ENCODE measurements at places on chromosomes 6 and 20. TPM values are rescaled to one million over a fixed set of nuclear protein-coding genes. Genes with fewer than 3 reads are reported as not detected.

Gene CALHM4
- polyA plus RNA-seq: not detected

Gene TRAPPC3L
- 1.8 TPM for polyA plus RNA-seq

Gene THBS2
- 378 TPM for polyA plus RNA-seq

Gene NKX2-4
- polyA plus RNA-seq: not detected

Gene IFT52
- polyA plus RNA-seq: 32.3 TPM

DNA sequence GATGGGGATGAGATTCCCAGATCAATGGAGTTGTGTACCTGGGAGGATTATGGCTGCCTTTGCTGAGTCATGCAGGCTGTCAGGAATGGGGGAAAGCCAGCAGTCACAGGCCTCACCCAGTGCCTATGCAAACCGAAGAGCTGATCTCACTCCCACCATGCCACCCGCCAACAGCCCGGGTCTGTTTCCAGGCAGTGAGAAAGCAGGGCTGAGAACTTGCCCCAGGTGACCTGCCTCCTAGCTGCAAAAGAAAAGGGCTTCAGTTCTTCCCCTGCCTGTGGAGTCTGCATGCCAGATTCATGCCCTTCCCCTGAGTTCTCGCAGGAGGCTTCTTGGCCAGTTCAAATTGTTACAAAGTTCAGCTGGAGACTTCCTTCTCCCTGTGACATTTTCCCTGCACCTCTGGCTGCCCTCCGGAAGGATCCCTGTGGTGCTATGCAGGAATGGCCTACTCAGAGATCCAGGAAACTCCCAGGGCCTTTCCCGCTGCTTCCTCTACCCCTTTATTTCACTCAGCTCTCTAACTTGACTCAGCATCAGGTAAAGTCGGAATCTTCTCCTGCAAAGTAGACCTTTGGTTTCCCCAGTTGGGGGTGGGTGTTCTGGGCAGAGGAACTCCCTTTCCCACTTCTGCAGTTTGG is 71.5 kb upstream of the B3GAT2 start:
- no peaks in the 10 kb centered on the region for H3K4me1 ChIP-seq
- no peak overlapping the region for H3K4me3 ChIP-seq
- DNase-seq: no peak
- no peak overlapping the region for H3K27ac ChIP-seq

GRCh38 chr6:84135291-84135690 is 92.2 kb downstream of the CEP162 start:
- no peak overlapping the region for H3K27ac ChIP-seq
- no peak overlapping the region for H3K4me3 ChIP-seq
- no peak for DNase-seq
- no peaks in the 10 kb centered on the region for H3K4me1 ChIP-seq
- no peaks in the 10 kb centered on the region for H3K27me3 ChIP-seq

- no peak overlapping the region for H3K4me3 ChIP-seq
- H3K36me3 ChIP-seq: no peaks in the 10 kb centered on the region
- no peaks in the 10 kb centered on the region for H3K27me3 ChIP-seq
- no peak overlapping the region for H3K27ac ChIP-seq
Observed at GRCh38 chr6:105484238-105485161, 81.6 kb upstream of the PREP start.

DNA sequence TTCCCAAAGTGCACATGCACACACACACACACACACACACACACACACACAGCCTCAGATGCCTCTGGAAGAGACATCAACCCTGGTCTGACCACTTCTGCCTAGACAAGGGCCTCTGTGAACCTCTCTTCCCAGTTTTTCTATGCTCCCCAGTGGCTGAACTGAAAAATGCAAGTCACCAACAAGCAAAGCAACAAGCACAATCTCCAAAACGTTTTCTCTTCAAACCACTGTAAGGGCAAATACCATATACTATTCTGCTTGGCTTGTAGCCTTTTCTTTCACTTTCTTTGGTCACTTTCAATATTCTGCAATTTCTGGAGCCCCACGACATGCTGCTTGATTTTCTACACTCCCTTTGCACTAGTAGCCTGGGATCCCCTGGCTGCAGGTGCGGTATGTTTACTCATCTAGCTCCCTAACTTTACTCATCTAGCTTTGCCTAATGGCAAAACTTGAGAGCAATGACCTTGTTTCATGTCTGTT is 121.4 kb upstream of the DST start:
- no peaks in the 10 kb centered on the region for H3K27me3 ChIP-seq
- no peak overlapping the region for H3K27ac ChIP-seq
- no peaks in the 10 kb centered on the region for H3K4me1 ChIP-seq
- no peaks in the 10 kb centered on the region for H3K36me3 ChIP-seq
- DNase-seq: no peak

- no peaks in the 10 kb centered on the region for H3K36me3 ChIP-seq
- H3K27me3 ChIP-seq: no peaks in the 10 kb centered on the region
- DNase-seq: no peak
- peak overlapping the region; percentile 91 for H3K27ac ChIP-seq
- peaks cover 6% of the 10 kb centered on the region for H3K4me1 ChIP-seq
- peak overlapping the region; percentile 70 for H3K4me3 ChIP-seq
Observed at GRCh38 chr6:37433657-37434271, 743 bp downstream of the CMTR1 start.

GRCh38 chr6:150377211-150377781 is 8.5 kb downstream of the IYD start:
- DNase-seq: no peak
- H3K27ac ChIP-seq: no peak overlapping the region
- no peaks in the 10 kb centered on the region for H3K27me3 ChIP-seq
- no peaks in the 10 kb centered on the region for H3K36me3 ChIP-seq

DNA sequence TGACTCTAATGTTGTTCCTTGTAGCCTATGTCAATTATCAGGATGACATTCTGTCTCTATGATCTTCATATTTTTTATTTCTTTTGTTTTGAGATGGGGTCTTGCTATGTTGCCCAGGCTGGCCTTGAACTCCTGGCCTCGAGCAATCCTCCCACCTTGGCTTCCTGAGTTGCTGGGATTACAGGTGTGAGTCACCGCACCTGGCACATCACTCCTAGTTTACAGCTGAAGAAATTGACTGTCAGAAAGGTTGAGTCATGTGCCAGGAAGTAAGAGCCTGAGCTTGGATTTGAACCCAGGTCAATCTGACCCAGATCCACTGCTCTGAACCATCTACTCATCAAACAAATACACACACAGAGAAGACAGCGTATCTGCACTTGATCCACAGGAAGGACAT is 14.4 kb downstream of the PPP1R3G start:
- H3K27me3 ChIP-seq: no peaks in the 10 kb centered on the region
- no peak overlapping the region for H3K4me3 ChIP-seq
- H3K36me3 ChIP-seq: no peaks in the 10 kb centered on the region
- H3K27ac ChIP-seq: no peak overlapping the region
- no peaks in the 10 kb centered on the region for H3K4me1 ChIP-seq

- H3K36me3 ChIP-seq: no peaks in the 10 kb centered on the region
- H3K27ac ChIP-seq: no peak overlapping the region
- no peak overlapping the region for H3K4me3 ChIP-seq
- H3K27me3 ChIP-seq: no peaks in the 10 kb centered on the region
Observed at GRCh38 chr6:75210885-75211739, 5.3 kb upstream of the COL12A1 start.

GRCh38 chr6:100271625-100272024 is 193.1 kb downstream of the SIM1 start:
- DNase-seq: no peak
- no peaks in the 10 kb centered on the region for H3K27me3 ChIP-seq
- H3K27ac ChIP-seq: no peak overlapping the region
- no peak overlapping the region for H3K4me3 ChIP-seq

DNA sequence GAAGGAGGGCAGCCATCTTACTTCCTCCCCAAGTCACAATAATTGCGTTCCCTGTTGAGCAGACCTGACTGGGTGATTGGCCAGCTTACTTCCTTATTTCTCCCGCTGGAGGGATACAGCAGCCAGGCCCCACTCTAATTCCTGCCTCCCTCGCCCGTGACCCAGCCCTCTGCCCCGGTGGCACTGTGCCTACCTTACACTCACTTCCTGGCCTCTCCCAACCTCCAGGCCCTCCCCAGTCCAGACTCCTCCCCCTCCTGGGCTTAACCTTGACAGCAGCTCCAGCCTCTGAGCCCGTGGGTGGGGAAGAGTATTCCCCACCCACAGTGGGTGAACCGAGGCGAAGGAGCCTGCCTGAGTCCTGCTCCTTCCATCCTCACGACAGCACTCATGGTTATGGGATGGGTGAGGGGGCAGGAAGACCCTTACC is 3.0 kb downstream of the BAK1 start:
- no peak overlapping the region for H3K27ac ChIP-seq
- DNase-seq: peak; percentile 81
- H3K27me3 ChIP-seq: no peaks in the 10 kb centered on the region
- H3K36me3 ChIP-seq: no peaks in the 10 kb centered on the region
- no peaks in the 10 kb centered on the region for H3K4me1 ChIP-seq
- H3K4me3 ChIP-seq: no peak overlapping the region

- H3K27ac ChIP-seq: no peak overlapping the region
- peaks cover 4% of the 10 kb centered on the region for H3K4me1 ChIP-seq
- no peaks in the 10 kb centered on the region for H3K36me3 ChIP-seq
Observed at GRCh38 chr20:48826883-48827771, 672 bp downstream of the PREX1 start.

Measured in aorta (tissue), 5 donors.